ENCODE measurements at places on chromosomes 11 and 22.
A peak's percentile ranks its signal among the peaks of the same experiment; 100 is the strongest.

GRCh38 chr11:61315260-61315659 is 17.6 kb downstream of the DDB1 start:
- no peak for DNase-seq

GRCh38 chr11:33920838-33921613 is 29.1 kb upstream of the LMO2 start:
- peak; percentile 2 for DNase-seq

GRCh38 chr22:39622881-39623367 is 52.4 kb downstream of the CACNA1I start:
- DNase-seq: peak; percentile 32

GRCh38 chr11:122692444-122692843 is 36.9 kb downstream of the UBASH3B start:
- DNase-seq: no peak

DNA sequence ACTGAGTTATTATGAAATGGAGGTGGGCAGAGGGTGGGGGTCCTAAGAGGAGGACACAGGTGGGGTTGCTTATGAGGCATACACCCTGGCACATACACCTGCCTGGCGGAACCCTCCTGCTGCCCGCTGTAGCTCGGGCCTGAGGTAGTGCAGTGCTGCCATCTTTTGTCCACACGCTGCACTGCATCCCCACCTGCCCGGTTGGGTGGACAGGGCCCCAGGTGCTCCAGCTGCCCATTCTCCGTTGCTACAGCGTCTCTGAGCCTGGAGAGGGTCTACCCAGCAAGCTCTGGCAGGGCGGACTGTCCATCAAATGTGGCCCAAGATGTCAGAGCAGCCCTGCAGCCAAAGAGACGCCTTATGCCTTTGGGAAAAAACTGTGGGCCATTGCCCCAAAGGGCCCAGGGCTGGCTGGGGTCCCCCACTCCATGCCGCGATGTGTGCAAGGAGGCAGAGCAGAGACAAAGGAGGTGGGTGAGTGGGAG is 131.2 kb downstream of the BUD13 start:
- DNase-seq: peak; percentile 0

DNA sequence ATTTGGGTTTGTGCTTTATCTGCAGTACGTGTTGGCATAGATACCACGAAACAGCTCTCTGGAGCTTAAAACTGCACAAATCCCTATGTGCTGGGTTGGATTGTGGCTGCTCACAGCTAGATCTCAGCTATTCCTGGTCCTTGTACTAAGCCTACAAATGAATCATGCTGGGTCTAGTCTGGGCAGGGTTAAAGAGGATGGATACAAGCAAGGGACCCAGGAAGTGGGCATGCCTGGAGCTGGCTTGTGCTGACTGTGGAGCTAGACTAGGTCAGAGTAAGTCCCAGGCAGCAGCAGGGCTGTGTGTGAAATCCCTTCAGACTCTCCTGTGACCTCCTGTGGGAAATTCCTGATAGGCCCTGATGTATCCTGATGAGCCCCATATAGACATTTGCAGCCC is 3.9 kb upstream of the E2F8 start:
- no peak for DNase-seq

GRCh38 chr11:28393348-28393747 is 285.2 kb downstream of the METTL15 start:
- no peak for DNase-seq

- no peak for DNase-seq
These were observed 252.3 kb upstream of the SESN3 start for GRCh38 chr11:95483339-95483738.

DNA sequence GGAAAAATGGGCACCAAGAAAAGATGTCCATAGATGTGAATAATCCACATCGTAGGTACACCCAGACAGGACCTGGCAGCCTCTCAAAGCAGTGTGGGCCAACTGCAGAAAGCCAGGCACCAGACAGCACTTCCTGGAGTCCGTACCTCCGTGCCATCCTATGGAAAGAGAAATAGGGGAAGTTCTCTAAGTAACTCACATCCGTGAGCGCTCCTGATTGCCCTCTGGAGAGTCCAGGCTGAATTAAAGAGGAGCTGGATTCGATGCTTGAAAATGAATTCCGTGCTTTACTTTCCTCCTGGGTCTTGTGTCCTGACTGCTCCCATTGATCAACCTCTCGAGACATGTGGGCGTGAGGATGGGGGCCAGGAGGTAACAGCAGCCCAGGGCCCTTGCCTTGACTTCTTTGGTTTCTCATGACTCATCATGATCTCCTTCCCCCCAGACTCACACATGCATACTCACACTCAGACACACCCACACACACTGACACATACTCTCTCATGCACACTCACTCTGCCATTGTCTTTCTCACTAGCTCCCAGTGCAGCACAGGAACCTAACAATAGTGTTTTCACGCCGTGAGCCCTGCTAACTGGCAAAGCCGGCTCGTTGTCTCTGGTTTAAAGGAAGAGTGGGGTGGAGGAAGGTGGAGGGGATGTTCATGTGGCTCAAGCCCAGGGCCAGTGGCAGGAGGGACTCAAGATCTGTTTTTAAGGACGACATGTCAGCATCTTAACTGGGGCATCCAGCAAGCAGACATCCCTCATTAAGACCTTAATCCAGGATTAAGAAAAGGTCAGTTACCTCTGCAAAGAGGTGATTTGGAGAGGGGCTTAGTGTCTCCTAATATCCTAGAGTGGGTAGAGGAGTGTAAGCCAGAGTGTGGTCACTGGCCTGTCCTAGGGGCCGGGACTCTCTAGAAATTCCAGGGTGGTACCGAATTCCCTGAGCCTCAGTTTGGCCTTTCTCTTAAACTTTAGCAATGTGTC is 104.2 kb downstream of the SCN3B start:
- peak; percentile 18 for DNase-seq

DNA sequence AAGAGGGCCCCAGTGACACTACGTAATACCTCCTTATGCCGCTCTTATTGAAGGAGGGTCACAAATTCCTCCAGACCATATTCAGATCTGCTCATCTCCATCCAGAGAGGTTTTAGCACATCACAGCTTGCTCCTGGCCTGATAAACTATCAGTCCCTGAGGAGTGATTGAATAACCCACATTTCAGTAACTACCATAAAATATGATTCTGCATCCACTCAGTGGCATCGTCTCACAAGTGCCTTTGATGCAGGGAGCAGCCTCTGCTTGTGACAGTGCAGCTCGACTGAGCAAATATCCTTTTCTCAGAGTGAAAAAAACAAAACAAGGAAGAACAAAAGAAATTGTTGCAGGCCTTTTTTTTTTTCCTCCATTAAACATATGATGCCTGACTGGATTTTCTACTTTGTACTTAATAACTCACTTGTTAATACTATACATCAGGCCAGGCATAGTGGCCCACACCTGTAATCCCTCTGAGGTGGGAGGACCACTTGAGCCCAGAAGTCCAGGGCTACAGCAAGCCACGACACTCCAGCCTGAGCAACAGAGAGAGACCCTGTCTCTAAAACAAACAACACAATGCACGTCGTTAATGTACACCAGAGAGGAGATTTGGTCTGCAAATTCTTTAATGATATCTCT is 64.5 kb downstream of the DDX10 start:
- no peak for DNase-seq

DNA sequence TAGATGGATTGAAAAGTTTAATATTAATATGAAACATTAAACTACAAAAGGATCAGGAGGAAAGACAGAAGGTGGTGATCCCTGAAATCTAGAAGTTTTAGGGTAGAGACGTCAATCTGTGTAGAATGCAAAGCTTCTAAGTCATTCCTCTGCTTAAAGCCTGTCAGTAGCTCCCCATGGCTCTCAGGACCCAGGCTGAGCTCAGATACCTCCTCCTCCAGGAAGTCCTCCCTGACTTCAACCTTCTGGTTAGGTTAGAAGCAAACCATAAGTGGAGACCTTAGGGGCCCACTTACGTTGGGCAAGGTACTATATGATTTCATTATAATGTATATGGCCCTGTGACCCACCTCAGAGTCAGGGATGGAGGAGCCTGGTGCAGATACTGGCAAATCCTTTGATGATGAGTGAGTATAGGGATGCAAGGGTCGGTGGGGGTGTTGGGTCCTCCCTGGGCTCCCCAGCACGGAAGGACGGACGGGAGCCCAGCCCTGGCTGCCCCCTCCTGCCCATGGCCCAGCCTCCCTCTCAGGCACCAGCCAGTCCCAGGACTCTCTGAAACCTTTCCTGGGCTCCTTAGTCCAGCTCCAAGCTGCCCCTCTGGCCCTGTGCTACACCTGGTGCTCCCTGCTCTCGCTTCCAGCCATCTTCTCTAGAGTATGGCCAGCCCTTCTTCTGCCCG is 3.2 kb upstream of the PPP6R3 start:
- DNase-seq: no peak

- DNase-seq: no peak
These were observed 31.6 kb upstream of the JAM3 start for GRCh38 chr11:134037046-134037908.

DNA sequence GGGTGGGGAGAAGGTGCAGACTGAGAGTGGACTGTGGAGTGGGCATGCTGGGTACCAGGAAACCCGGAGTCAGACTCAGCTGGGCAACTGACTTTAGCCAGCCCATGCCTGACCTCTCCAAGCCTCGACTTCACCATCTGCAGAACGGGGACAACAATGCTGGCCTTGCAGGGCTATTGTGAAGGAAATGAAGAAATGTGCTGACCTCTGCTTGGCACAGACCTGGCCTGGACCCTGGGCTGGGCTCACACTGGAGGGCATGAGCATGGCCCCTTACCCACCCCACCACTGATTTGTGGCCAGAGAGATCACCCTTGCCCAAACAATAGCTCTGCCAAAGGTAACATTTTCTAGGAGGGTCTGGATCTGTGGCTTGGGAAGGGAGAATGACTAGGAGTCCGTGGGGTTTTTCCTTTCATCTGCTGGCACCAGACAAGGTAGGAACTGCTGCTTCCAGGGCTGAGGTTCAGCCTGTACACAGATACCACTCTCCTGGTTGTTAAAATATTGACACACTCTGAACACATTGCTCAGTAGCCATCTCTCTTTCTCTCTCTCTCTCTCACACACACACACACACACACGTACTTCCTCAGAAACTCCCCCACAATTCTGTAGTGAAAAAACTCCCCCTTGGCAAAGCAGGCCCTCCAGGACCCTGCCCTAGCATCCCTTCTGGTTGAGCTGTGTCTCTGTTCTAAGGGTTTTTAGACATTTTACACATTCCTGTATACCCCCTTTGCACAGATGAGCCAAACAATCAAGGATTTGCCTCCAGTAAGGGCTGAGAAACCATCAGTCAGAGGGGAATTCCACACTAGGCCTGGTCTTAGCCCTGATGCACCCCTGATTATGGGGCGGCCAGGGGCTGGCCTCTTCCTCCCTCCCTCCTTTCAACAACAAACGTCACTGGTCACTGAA is 1.0 kb downstream of the MOGAT2 start:
- no peak for DNase-seq

DNA sequence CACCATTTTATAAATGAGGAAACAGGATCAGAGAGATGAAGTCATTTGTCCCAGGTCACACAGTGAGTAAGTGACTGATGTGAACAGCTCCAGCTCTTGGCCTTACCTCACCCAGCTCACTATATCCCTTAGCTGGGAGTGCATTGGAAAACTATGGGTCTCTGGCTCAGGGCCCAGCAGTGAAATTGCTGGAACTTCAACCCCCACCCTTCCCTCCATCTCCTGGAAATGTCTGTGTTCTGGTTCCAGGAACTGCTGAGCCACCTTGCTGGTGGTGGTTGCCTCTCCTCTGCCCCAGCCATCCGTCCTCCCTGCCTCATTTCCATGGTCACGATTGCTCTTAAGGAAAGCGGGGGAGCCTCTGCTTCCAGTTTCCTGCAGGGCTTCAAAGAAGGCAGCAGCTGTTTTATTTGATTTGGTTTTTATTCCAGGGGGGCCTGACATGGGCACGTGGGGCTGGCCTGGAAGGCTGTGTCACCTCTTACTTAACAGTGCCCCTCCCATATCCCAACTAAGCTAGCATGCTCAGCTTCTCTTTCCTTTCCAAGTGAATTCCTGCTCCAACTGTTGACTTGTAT is 46.2 kb upstream of the CSTF3 start:
- DNase-seq: no peak

DNA sequence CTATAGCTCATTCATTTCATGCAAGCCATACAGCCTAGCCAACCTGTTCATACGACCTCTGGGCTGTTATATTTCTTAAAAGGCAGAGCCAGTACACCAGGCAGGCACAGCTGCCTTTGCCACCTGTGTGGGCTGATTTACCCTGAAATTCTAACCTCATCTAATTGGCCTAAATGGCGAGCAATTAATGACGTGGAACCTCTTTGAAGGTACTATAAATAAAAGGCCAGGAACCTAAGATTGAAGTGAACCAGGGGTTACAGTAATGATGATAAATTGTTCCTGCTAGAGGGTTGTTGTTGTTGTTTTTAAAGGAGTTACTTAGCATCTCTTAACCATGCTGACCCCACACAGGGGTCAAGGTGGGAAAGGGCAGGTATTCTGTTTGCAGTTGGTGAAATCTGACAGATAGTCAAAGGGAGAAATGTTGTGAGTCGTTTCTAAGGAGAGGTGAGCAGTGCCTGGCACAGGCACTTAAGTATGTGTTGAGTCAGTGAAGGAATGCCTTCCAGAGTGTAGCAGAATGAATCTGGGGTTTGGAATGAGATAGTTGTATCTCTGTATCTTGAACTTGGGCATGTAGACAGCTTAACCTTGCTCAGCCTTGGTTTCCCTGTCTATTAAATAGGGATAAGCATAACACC is 213.5 kb upstream of the NAV2 start:
- no peak for DNase-seq
